Activated T-helper 17 cell treated with anti-CD3 and anti-CD28 coated beads, Interleukin-2, amount 50 U/mL, for 72 hours (primary cell): ENCODE measurements at places on chromosomes 7 and 10. TPM values are rescaled to one million over a fixed set of nuclear protein-coding genes. Genes with fewer than 3 reads are reported as not detected.

- no peak for ATAC-seq
These were observed 146.3 kb upstream of the CELF2 start for GRCh38 chr10:10871352-10871751.

ZNF775 gene
- 3.2 TPM for total RNA-seq

DNA sequence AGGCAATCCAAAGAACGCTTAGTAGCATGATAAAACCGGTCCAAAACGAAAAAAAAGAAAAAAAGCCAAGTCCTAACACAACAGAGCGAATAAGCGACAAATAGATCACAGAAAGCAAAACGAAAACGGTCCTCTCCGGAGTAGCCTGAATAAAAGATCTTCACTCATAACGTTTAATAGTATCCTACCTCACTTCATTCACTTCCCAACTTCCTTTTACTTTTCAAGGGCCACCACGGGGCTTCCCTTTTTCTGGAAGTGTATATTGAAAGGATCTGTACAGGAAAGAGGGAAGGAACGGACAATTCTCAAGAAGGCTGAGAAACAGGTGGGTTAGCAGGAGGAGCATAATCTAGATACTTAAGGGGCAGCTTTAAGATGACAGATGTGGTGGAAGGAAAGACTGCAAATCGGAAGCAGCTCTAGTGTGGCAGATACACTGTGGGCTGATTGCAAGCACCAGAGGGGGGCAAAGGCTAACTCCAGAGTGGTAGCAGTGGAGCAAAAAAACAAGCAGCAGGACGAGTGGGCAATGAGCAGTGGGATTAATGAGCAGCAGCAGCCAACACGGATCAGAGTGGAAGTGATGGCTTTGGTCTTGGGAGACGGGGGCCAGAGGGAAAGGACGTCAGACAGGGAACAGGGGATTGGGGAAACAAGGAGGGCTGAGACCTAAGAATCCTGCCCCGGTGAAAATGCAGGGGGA lies 866 bp downstream of the CNOT4 start:
- peak; percentile 16 for ATAC-seq

DNA sequence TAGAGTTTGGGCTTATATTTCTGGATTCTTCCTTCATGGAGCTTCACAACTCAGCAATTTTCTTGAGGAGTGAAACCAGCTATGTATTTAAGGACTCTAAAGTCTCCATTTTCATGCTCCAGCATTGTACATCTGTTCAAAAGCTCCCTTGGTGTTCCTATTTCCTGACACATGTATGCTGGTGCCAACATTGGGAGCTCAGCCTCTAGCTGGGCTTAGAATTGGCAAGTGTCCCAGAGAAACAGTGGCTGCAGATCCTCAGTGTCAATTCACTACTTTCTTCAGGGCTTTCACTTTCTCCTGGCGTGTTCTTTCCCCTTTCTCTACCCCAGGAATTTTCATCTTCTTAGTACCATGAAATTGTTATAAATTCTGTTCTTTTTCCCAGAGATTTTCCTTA lies 103.1 kb downstream of the ZNF467 start:
- no peak for ATAC-seq

- ATAC-seq, result no peak
These were observed 3.5 kb downstream of the RASSF4 start for GRCh38 chr10:44962870-44963738.

CFTR gene
- total RNA-seq, result not detected

- peak; percentile 75 for ATAC-seq
These were observed 855 bp upstream of the PALD1 start for GRCh38 chr10:70477661-70478162.

DNA sequence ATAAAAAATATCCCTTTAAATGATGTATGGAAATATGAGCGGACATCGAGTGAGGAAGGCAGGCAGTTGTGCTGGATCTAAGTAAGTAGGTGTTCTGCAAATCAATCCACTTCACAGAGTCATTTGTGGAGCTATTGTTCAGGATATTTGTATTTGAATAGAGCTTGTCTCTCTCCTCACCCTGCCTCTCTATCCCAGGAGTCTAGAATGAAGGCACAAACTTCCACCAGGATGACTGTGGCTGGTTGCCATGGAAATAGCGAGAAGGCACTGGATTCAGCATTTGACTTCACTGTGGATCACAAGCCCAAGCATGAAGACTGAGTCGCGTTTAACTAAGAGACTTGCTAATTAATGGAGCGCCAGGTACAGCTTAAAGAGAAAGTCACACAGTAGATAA lies 53.2 kb downstream of the NPY start:
- ATAC-seq, result no peak

DNA sequence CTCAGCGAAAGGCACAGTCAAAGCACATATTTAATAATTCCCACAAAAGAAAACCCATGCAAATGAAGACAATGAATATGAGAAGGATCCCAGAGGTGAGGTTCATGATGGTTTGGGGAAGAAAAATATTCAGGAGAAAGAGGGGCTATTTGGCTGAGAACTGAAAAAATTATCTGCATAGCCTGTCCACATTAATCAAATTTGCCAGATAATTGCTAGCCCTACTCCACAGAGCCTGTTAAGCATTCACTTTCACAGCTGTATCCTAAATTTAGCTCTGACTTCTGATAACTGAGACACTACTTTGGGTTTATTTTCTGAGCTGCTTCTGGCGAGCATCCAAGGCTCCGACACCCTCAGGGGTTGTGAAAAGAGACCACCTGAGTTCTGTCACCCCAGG lies 176.2 kb downstream of the HERPUD2 start:
- ATAC-seq, result no peak

- ATAC-seq, result no peak
These were observed 9.4 kb downstream of the NPC1L1 start for GRCh38 chr7:44531421-44532380.

DNA sequence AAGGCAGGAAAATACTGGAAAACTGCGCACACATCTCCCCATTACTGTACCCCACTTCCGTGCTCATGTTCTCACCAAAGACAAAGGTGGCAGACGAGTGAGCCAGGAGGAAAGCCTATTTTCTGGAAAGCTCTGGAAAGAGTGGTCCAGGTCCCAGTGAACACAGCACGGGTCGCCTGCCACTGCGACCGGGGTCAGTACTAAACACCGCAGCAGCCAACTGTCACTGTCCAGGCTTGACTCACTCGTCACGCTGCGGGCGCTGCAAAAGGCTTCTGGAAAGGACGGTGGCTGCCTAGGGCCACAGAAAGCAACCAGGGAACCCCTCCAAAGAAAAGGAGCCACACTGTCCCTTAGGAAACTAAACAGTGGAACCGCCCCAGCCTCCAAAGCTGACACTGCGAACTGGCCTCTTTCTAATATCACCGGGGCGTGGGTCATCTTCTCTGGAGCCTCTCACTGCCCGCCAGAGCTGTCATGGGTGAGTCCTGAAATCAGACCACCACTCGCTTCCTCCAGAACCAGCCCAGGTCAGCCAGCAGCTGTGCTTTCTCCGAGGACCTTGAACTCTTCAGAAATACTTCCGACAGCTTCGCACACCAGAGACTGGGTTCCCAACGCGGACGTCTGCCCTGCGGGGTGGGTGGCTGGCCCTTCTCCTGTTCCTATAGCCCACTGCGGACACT lies 4.0 kb downstream of the RADIL start:
- no peak for ATAC-seq

GRCh38 chr7:24472093-24472492 lies 101.2 kb upstream of the PALS2 start:
- ATAC-seq, result peak; percentile 78

DNA sequence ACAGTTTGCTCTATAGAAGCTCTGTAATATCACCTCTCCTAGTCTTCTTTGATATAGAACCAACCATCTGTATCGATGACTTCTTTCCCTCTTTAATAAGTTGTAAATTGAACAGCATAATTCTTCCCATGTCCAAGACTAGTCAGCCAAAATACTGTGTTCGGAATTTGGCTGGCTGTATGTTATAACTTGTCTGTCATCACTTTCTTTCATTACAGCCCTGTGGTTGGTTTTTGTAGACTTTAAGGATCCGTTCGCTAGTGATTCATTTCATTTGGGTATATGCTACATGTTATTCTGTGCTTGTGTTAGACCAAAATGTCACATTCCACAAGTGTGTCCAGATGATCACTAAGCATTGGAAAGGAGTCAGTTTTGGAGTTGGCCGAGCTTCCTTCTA lies 155.4 kb upstream of the ITGB1 start:
- no peak for ATAC-seq

PON3 gene
- total RNA-seq, result not detected

PTPN20 gene
- total RNA-seq, result 0.22 TPM

GRCh38 chr7:139679731-139680594 lies 97.8 kb downstream of the HIPK2 start:
- no peak for ATAC-seq

INHBA gene
- not detected for total RNA-seq

AGMO gene
- total RNA-seq, result not detected

- ATAC-seq, result no peak
These were observed 35.0 kb downstream of the KIF11 start for GRCh38 chr10:92627845-92628480.

DNA sequence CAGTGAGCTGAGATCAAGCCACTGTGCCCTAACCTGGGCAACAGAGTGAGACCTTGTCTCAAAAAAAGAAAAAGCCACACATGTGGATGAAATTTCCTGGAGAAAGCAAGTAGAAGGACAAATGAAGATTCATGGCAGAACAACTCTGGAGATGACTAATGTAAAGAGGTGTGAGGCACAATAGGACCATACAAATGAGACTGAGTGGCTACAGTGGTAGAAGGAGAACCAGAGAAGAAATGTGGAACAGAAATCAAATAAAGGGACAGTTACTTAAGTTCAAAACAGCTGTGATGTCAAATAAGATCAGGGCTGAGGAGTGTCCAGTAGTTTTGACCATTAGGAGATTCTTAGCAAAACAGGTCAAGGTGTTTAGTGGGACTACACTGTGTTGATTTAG lies 130.9 kb upstream of the CDK6 start:
- ATAC-seq, result no peak

DNA sequence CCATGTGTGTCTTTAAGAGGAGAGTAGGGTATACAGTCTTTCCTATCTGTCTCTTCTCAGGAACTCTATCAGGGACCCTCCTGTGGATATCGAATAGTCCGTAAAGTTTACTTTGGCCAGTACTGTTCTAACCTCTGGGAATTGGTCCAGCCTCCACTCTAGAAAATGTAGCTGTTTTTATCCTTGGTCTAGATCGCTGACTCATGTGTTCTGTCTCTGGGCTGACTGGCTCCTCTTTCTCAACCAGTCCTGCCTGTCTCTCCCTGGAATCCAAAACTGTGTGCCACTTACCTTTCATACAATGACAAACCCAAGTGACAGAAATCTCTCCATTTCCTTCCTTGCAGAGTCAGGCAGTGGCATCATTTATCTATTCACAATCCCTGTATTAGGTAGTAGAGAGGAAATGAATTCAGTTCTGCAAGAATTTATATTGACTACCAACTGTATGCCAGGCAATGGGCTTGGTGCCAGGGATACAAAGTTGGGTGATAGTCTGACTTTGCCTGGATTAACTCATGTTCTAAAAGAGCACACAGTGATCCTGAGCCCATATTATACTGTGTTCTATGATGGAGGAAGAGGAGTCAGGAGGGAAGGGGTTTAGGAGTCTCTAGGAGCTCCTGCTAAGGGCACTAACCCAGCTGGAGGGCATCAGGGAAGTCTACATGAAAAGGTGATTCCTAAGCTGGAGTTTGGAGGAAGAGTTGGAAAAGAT lies 232.7 kb downstream of the LRMDA start:
- no peak for ATAC-seq

CFAP46 gene
- not detected for total RNA-seq

GRCh38 chr10:123721441-123722049 lies 55.4 kb downstream of the GPR26 start:
- no peak for ATAC-seq

DNA sequence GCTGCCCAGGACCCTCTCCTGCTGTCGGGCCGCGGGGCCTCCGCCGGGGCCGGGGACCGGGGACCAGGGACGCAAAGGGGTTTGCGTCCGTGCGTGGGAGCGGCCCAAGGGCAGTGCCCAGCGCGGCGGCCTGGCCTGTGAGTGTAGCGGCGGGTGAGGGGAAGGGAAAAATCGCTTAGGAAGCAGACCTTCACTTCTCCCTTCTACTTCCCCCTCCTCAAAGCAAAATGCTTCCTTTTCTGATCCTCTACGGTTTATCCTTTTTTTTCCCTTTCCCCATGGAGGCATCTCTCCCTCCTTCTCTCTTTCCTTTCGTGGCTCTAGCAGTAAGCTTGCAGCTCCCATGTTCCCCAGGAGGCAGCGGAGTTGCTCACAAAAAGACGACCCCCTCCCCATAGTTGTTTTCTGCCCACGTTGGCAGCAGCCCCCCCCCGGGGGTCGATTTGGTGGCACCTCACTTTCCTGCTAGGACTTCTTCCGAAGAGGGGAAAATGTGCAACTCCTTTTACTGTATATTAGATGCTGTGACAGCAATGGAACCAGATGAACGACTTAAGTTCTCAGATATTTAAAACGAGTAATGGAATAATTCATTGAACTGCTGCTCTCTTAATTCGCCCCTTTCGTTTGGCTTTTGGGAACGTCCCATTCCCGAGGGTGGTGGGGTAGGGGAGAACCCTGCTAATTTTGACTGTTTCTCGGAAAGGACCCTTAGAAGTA lies 724 bp downstream of the CAPZA2 start:
- ATAC-seq, result peak; percentile 40
